ENCODE measurements at places on chromosomes 5 and 9.

- no peak for DNase-seq
Measured at GRCh38 chr9:134882204-134882785, 1.7 kb downstream of the FCN2 start.

GRCh38 chr9:91033797-91034196 lies 232.2 kb downstream of the SYK start:
- no peak for DNase-seq

GRCh38 chr9:131997779-131998178 lies 81.9 kb downstream of the MED27 start:
- no peak for DNase-seq

- DNase-seq: peak; percentile 6
Measured at GRCh38 chr5:123916345-123917121, 404.6 kb downstream of the CSNK1G3 start.

GRCh38 chr5:170353011-170353761 lies 36.0 kb downstream of the KCNMB1 start:
- no peak for DNase-seq

DNA sequence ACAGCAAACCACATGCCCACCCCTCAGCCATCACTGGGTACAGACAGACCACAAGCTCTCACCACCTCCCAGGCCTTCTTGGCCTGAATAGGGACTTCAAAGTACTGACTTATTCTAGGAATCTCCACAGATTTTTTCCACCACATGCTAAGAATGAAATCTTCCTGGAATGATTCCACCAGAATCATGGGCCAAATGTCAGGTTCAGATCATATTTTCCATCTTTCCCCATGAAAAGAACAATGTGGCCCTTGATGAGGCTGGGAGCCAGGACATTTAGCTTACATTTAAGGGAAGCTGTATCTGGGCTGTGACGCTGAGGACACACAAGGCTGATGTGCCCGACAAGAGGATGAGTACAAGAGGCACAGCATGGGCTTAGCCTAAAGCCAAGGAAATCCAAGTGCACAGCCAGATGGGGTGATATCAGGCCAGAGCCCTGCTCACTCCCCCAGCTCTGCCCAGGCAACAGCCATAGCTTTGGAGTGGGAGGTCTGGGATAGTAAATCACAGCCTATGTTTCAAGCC lies 28.1 kb downstream of the ACSL6 start:
- DNase-seq: no peak

GRCh38 chr9:87089929-87090328 lies 142.6 kb upstream of the GAS1 start:
- DNase-seq: no peak

DNA sequence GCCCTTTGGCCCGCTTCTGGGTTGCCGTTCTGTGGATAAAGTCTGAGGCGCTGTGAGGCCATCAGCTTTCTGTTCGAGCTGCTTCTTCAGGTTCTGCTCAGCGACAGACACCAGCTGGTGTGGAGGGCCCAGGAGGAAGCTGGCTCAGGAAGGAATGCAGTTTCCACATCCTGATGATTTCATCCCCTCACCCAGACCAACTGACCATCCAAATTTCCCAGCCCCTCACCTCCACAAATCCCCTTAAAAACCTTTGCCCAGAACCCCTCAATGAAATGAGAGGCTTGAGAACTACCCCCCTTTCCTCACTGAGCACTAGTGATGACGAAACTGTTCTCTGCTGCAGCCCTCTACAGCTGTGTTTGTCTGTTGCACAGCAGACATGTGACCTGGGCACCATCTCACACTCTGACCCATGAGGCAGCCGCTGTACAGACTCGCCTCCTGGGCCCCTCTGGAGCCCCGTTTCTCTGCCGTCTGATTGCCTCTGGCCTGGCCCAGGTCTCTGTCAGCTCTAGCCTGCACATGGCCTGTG lies 45.4 kb downstream of the SPATA31C2 start:
- peak; percentile 24 for DNase-seq
